Peyer's patch (tissue), 4 donors: ENCODE measurements at places on chromosomes 6 and 20. TPM values are rescaled to one million over a fixed set of nuclear protein-coding genes. Genes with fewer than 3 reads are reported as not detected.

- no peak for DNase-seq
Observed at GRCh38 chr6:150770637-150771036, 94.9 kb upstream of the MTHFD1L start.

TSPO2 gene
- total RNA-seq = not detected

DNA sequence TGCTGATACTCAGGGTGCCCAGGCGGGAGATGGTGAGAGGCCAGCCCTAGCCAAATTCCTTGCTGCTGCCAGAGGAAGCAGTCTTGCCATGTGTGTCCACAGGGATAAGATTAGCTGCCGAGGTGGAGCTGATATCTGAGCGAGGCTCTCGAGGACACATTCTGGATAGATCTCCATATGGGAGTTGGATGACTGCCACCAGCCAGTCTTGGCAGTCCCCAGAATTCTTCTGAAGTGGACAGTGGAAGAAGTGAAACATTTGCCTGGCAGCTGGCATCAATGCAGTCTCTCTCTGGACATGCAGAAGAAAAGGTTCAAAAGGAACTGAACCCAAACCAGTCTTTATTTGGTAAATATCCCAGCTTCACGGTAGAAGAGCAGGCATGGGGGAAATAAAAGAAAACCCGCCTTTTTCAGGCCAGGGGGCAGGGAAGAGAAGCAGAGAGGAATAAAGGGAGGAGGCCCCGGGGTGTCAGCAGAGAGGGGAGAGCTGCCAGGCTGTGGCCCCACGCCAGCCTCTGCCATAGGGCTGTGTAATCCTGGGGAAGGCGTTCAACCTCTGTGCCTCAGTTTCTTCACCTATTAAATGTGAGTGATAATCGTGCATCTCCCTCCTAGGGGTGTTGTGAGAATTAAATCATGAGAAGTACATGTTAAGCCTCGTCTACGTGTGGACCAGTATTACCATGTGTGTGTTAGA lies 3.7 kb upstream of the FUCA2 start:
- no peak for DNase-seq

GRCh38 chr6:144853603-144854002 lies 568.5 kb downstream of the UTRN start:
- no peak for DNase-seq

CLDN20 gene
- not detected for total RNA-seq

CALHM6 gene
- total RNA-seq = not detected

GRCh38 chr20:53576195-53576580 lies 17.5 kb downstream of the ZNF217 start:
- peak; percentile 43 for DNase-seq
